ENCODE measurements at places on chromosomes 13 and 19.

GRCh38 chr13:74464670-74465069 lies 330.5 kb upstream of the KLF12 start:
- no peak for DNase-seq

- DNase-seq = no peak
Observed at GRCh38 chr19:871446-872265, 12.2 kb downstream of the CFD start.

GRCh38 chr19:18057557-18057956 lies 29.2 kb downstream of the IL12RB1 start:
- DNase-seq = no peak

- no peak for DNase-seq
Observed at GRCh38 chr19:41739361-41739760, 16.0 kb upstream of the CEACAM6 start.

GRCh38 chr13:48275507-48275906 lies 28.0 kb upstream of the RB1 start:
- DNase-seq = no peak

DNA sequence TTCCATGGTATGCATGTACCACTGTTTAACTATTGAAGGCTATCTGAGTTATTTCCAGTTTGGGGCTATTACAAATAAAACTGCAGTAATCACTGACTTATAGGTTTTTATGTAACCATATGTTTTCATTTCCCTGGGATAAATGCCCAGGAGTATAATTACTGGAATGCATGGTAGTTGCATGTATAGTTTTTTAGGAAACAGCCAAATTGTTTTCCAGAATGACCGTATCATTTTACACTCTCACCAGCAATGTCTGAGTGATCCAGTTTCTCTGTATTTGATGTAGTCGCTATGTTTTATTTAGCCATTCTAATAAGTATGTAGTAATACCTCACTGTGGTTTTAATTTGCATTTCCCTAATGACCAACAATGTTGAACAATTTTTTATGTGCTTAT lies 42.0 kb downstream of the CYSLTR2 start:
- no peak for DNase-seq

DNA sequence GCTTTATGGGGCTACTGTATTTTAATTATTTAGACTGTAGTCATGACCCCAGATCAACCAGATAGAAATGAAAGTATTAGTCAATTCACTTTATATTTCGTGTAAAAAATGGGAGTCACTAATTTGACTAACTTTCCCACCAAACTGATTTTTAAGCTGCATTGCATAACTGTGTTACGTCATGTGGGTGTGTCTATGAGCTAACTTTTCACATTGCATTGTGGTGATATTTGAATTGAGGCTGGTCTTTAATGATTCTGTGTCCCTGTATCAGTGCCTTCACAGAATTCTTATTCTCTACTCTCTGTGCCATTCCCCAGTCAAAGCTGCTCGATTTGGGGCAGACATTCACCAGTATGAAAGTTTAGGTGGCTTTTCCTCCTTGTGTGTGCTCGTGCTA lies 172.7 kb upstream of the MAB21L1 start:
- DNase-seq = no peak

DNA sequence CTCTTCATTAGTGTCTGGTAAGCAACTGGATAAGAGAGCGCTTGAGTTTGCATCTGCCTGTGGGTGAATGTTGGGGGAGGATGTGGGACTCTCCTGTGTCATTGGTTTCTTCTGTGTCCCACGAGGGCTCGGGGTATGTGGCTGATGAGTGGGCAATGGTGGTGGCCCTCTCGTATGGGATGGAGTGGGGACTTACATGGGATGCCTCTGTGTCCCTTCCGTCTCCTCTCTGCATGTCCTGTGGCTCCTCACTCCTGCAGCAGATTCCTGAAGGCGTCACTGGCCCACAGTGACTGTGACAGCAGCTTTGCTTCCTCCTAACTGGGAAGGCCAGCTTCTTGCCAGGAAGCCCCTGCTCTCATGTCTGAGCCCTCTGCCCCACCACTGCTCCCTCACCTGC lies 2.6 kb upstream of the LRP3 start:
- no peak for DNase-seq

- DNase-seq = no peak
Observed at GRCh38 chr19:22526661-22527272, 104.6 kb upstream of the ZNF98 start.

DNA sequence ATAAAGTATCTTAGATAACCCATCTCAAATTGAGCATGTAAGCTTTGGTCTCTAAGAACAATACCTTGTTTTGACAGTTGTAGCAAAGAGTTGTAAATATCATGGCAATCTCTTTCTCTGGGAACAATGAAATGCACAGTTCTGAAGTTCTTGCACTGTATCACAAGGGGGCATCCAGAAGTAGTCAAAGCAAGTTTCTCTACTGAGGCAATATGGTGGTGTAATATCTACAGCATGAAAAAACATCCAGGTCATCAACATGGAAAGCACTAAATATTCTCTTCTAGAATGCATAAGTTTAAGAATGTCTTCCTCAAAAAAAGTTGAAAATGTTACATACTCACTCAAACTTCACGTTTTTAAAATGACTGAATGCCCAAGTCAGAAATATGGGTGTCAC lies 19.6 kb downstream of the MTMR6 start:
- DNase-seq = no peak

DNA sequence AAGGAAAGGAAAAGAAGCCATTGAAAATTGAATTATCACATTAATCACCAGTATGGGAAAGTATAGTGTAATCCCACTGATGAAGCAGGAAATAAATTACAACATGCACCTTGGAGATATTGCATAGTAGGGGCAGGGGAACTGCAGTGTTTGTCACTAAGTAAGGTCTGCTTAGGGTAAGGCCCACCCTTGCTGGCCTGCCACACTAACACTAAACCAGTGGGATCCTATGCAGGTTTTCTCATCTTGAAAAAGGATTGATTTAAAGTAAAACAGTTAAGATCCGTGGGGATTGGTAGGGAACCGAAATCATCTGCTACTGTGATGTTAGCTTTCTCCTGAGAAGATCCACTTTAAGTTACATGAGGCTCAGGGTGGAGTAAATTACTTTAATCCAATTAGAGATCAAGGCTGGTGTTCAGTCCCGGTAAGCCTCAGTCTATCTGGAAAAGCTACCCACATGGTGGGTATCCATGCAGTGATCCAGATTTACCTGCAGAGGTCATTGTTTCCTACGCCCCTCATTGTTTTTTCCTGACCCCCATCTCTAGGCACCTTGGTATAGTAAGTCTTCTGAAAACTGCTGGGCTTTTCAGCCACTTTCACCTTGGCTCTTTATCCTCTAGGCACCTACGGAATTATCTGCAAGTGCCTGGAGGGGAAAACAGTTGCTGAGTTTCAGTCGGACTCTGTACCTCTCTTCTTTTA lies 1014.9 kb upstream of the ATXN8OS start:
- DNase-seq = no peak

DNA sequence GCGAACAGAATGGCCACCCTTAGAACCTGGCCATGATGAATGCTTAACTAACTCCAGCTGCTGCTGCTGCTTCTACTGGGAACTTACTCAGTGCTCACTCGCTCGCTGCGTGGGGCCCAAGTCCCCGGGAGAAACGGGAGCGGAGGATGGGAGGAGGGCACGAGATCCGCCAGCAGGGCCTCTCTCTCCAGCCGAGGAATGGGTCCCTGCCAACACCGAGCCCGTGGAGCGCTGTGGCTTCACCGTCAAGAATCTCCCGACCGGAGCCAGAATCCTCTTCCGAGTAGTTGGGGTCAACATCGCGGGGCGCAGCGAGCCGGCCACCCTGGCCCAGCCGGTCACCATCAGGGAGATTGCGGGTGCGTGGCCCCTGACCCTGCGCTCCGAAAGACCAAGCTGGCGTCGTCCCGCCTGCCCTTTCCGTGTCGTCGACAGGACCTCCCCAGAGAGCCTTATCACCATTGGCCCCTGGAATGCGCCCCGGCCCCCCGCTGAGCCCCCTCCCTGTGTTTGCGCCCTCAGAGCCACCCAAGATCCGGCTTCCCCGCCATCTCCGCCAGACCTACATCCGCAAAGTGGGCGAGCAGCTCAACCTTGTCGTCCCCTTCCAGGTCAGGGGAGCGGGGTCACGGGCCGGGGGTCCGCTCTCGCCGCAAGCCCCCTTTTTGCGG lies 17.8 kb upstream of the EMC10 start:
- no peak for DNase-seq

DNA sequence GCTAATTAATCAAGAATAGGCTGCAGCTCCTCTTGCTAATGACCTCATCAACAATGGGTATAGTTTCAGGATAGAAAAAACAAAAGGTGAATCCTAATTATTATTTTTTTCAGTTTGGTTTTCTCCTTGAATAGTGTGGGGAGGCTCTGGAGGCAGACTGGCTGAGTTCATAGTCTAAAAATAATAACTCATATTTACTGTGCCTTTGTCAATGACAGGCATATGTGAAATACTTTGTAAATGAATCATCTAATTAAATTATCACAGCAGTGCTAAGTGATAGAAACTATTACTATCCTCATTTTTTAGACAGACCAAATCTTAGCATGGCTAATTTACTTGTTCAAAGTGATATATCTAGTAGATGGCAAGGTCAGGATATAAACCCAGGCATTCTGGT lies 1261.0 kb upstream of the SLC10A2 start:
- DNase-seq = no peak

DNA sequence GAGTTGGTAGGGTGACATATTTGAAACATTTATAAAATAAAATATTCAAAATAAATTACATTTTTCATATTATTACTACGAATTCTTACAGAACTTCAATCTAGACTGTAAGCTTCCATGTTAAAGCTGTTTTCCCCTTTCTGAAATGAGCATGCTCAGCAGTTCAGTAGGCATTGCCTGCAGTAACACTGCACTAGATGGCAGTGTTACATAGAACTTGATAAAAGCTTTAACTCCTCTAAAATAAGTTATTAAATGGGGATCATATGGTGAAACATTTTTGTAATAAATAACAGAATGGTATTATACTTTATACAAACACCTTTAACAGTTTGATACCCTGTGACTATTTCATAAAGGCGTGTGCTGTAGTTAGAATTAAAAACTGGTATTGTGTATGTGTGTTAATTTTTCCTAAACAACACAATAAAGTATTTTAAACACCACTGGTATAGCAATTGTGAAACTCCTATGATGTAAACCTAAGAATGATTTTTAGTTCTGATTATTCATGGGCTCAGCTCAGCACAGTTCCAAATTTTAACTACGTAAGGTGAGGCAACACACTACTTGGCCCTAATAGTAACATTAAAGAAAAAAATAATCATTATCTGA lies 11.6 kb upstream of the GPR18 start:
- no peak for DNase-seq

DNA sequence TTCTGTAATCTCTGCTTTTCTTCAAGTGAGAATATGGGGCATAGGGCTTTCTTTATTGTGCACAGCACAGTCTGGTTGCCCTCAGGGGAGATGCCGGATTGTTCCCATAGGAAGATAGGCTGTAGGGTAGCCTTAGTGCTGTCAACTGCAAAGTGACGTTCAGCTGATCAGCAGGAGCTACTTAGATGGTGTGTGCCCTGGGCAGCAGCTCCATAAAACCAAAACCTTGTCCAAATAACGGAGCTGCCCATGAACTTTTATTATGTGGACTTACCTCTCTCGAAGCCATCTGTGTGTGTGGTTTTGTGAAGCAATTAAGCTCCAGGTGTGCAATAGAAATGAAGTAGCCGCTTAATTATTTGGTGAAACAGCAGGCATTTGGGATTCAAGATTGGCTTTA lies 120.0 kb upstream of the RNF113B start:
- DNase-seq = no peak

- no peak for DNase-seq
Observed at GRCh38 chr13:83024955-83025594, 857.2 kb downstream of the SLITRK1 start.

- DNase-seq = no peak
Observed at GRCh38 chr13:23330356-23330755, 103.1 kb downstream of the SACS start.

DNA sequence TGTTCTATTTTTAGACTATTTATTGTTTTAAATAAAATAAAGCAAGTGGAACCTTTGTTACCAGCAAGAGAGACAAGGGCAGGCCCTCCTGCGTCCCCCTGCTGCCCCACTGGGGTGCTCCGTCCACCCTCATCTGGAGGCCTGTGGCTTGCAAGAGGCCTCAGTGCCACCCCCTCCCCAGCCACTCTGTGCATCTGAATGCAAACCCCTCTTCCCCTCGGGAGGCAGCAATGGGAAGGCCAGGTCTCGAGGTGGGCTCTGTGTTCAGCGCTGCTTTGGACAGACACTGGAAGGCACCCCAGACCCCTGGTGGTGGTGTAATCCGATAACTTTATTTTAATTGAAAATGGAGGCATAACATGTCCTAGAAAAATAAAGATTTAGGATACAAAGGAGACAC lies 4.6 kb downstream of the SIX5 start:
- DNase-seq = no peak

DNA sequence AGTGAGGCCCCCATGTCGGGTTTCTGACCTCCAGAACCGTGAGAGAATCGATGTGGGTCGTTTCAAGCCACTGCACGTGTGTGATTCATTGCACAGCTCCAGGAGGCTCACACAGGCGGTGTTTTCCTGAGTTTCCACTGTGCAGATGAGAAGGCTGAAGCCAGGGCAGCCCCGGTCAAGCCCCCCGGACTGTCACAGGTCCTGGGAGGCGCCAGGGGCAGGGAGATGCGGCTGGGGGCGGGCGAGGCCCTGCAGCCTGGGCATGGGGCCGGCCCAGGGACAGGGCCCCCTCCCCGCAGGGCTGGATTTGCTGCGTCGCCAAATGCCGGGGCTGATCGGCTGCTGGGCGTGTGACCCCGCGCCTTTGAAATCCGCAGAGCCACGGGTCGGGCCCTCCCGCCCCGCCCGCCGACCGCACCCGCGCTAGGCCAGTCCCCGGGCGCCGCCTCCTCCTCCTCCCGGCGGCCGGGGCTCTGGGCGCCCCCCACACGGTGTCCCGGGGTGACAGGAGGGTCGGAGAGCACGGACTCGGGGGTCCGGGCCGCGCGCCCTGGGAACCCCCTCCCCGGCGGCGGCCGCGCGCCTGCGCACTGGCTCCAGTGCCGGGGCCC lies 9.9 kb upstream of the MKNK2 start:
- DNase-seq = no peak

DNA sequence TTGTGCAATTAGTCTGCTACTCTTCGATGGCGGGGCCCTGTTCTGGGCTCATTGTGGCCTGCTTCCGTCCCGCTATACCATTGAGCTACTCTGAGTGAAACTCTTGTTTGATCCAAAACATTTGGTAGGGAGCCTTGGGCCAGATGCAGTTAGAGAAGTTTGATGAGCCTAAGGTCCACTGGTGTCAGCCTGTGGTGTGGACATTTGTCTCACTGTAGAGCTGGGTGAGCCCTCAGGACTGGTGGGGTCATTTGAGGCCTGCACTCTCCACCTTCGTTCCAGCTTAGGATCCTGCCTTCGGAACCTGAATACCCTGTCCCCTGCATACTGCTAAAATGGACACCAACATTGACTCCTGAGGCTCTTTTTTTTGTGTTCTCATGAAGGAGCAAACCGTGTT lies 6.9 kb downstream of the UBAC2 start:
- no peak for DNase-seq

- no peak for DNase-seq
Observed at GRCh38 chr13:40146611-40147117, 491.2 kb downstream of the COG6 start.

DNA sequence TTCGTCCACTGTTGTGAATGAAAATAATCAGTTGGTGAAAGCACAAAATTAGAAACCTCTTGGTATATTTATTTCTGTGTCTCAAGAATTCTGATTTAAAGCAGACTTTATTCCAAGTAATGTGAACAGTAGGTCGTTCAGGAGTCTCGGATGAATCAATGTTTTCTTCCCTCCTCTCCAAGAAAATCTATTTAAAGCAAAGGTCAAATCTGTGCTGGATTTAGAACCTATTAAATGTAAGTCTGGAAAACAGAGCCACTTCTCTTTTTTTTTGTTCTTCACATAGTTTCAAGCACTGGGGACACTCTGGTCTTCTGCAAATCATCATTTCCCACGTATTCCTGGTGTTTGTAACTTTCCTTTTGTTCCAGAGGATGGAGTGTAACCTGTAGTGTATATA lies 312.7 kb downstream of the ATP8A2 start:
- no peak for DNase-seq
